ENCODE measurements at places on chromosomes 6 and 20. TPM values are rescaled to one million over a fixed set of nuclear protein-coding genes. Genes with fewer than 3 reads are reported as not detected.

The PGC gene
- 0.07 TPM for polyA plus RNA-seq

The CFAP206 gene
- polyA plus RNA-seq, result 3.5 TPM

The ZBP1 gene
- polyA plus RNA-seq, result not detected

The C6orf89 gene
- 47.4 TPM for polyA plus RNA-seq

The CLIC5 gene
- 186 TPM for polyA plus RNA-seq

The TCP11 gene
- 3.2 TPM for polyA plus RNA-seq

The OVOL2 gene
- polyA plus RNA-seq, result 1.5 TPM

The RRP36 gene
- 62.7 TPM for polyA plus RNA-seq

The FRMD1 gene
- polyA plus RNA-seq, result 15.1 TPM

The LZTS3 gene
- polyA plus RNA-seq, result 21.5 TPM

All from renal cortex interstitium (tissue), 15 donors.